Activated CD4-positive, alpha-beta T cell treated with anti-CD3 and anti-CD28 coated beads for 24 hours (primary cell): ENCODE measurements at places on chromosomes 2 and 18.

DNA sequence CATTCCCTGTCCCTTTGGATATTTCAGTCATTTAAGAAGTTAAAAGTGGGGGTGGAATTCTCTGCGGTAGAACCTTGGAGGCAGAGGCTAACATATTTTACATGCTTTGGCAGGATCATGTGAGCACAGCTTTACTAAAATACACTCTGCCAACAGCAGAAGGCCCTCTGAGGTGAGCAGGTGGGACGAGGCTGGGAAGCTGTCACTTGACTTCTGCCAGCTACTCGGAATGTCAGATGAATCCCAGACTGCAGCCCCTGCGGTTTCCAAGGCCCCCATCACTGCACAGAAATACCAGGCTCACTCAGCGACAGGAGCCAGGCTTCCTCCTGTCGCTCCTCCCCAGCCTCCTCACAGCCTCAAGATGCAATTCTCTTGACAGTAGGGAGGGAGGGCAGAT, 220.9 kb upstream of the REV1 start:
- DNase-seq = no peak

GRCh38 chr2:98702858-98703620, 27.9 kb downstream of the MGAT4A start:
- no peak for DNase-seq

DNA sequence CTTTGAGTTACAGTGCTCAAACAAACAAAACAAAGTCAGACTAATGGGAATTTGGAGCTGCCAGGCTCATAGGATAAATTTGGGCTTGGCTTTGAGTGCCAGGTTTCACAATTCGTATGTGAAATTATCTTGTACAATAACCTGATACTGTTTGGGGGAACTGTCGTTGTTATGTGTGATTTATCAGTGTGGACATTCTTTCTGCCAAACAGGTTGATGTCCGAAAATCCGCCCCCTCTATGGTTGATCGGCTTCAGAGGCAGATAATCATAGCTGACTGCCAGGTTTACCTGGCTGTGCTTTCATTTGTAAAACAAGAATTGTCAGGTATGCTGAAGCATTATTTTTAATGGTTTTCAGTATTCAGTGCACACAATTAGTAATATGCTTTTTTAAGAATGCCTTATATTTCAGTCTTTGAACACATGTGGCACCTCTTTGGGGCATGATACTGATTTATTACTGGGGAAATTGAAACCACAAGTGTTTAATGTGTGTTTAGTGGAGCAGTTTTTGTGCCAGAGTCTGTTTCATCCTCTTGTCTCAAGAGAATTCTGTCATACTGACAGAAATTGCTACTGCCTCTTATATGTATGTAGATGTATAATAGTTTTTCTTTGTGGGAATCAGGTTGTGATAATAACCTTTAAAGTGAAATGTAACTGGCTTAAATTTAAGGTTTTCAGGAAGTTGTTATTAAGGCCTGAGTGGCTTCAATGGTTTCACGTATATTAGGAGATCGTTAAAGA, 54.6 kb downstream of the TTC39C start:
- no peak for DNase-seq

- DNase-seq = no peak
Measured at GRCh38 chr2:40240070-40240469, 211.8 kb downstream of the SLC8A1 start.

DNA sequence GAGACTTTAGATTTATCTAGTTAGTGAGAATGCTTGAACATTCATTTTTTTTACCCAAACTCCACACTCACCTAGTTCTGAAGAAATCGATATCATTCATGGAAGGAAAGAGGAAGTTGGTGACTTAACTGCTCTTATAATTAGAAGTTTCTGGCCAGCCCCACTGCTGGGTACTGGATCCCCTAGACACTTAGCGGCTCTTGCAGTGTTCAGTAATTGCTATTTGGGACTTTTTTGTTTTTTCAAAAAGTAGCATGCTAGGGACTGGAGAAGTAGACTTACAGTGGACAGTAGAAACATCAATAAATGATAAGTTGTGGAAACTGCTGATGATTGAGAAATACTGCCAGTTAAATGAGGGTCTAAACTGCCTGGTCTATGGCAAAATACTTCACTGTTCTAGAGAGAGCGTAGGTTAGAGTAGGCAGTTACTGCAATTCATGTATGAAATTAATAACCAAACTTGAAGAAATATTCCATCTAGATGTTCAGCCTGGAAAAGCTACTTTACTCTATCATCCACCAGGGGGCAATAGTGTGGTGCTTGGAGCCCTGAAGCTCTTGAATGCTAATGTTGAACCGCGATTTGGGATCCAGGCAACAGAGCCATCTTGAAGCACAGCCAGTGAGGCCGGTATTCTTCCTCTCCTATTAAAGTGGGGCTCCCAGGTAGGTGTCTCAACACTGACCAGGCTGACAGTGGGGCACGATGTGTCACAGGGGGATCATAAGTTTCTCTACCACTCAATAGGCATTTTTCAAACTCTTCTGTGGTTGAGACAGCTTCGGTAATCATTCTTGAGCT, 146.1 kb upstream of the SESTD1 start:
- DNase-seq = no peak

GRCh38 chr18:21559195-21559594, 41.3 kb downstream of the ESCO1 start:
- no peak for DNase-seq

DNA sequence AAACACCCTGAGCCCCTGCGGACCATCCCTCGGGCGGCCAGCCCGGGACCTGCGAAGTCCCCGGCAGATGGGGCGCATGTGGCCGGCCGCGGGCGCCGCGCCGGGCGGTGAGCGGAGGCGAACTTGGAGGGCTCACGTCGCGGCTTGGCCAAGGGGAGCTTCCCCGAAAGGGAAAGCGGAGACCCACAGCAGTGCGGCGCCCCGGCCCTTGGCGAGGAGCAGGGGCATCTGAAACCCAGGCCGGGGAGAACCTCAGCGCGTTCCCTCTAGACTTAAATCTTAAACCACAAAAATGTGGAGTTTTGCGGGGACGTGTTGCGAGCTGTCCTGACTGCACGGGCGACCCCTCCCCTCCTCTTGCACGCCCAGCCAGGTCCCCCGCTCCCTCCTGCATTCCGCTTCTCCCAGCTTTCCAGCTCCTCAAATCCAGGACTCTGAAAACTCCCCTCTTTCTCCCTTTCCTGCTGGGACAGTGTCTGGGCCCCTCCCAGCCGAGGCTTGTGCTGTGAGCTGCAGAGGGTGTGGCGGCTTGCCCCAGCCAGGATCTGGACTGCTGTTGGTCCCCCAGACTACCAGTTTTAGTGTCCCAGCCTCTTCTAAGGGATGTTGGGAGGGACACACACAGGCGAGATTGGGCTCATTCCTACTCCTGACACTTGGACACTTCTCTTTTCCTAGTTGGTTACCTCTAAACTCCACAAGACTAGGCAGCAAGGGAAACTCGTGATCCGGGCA, 1.3 kb downstream of the FMNL2 start:
- DNase-seq = no peak

- no peak for DNase-seq
Measured at GRCh38 chr2:38116762-38117161, 40.8 kb upstream of the CYP1B1 start.

DNA sequence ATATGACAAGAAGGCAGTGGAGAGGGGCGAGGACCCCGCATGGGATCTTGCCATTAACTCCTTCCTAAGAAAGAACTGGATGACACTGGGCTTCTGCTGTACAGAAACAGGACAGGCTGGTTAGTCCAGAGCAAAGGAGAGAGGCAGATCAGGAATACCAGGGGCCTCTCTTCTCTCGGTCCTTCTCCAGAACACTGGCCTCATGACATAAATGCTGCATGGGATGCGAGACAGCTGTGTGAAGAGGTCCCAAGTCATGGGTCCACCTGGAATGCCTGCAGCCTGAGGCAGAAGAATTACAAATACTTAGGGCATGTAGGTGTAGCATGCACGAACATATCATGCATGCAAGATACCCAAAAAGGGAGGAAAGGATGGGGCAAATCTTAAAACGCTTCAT, 9.1 kb downstream of the MBOAT2 start:
- no peak for DNase-seq

- DNase-seq = peak; percentile 0
Measured at GRCh38 chr2:39665811-39666490, at the start of gene TMEM178A. Gene TMEM178A, plus strand, starts transcription at chr2:39665917. Its CDS starts 58 bp downstream, at chr2:39665975.

DNA sequence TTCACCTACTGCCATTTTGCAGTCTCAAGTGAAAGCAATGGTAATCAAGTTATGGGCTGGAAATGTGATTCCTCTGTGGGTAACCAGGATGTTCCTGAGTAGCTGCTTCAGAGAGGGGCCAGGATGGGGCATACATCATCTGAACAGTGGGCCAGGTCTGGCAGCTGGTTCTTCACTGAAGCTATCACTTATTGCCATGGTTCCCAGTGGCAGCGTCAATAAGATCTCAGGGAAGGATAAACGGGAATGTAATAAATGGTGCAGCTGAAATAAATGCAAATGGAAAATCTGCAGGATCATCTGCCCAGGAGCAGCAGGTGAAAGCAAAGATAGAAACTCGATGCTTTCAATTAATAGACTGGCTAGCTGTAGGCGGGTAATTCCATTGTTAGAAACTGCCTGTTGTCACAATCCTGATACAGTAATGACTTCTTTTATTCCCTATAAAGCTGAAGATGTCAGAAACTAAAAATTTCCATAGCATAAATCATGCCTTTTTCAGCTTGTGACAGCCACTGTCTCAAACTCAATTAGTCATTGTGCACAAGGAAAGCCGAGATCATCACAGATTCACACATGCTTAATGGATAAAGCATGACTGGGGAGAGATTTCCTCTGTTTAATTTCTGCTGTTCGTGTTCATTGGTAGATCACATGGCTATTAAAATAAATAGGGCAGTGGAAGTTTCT, 56.2 kb upstream of the CCDC85A start:
- no peak for DNase-seq

DNA sequence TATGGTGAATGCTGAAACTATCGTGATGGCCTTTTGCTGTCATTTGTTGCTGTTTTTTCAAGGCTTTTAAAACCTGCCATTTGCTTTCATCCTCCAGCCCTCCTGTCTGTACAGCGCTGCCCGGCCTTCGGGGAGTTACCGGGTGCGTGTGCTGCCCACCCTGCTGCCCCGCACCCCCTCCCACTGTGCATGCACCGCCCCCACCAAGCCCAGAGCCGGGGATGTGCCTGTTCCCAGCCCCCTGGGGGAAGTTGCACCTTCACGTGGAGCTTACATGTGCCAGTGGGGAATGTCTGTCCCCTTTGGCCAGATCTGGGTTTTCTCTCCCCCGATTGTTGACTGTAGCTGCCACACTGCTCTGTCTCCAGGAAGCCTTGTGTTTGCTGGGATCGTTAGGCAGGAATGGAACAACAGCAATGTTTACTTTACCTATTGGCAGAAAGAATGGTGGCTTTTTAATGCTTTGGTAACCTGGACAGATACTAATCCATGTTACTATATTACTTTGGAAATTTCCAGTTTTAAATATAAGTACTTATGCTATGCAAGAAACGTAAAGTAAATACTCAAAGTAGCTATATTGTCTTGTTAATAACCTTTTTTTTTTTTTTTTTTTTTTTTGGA, 64.8 kb upstream of the RBM44 start:
- DNase-seq = no peak

GRCh38 chr2:205700331-205701132, 18.2 kb downstream of the NRP2 start:
- no peak for DNase-seq

GRCh38 chr2:175180701-175181103, 808 bp downstream of the ATP5MC3 start:
- peak; percentile 41 for DNase-seq

- DNase-seq = no peak
Measured at GRCh38 chr2:95328358-95329125, 31.4 kb downstream of the KCNIP3 start.

- no peak for DNase-seq
Measured at GRCh38 chr2:47721296-47721695, 61.6 kb upstream of the MSH6 start.

DNA sequence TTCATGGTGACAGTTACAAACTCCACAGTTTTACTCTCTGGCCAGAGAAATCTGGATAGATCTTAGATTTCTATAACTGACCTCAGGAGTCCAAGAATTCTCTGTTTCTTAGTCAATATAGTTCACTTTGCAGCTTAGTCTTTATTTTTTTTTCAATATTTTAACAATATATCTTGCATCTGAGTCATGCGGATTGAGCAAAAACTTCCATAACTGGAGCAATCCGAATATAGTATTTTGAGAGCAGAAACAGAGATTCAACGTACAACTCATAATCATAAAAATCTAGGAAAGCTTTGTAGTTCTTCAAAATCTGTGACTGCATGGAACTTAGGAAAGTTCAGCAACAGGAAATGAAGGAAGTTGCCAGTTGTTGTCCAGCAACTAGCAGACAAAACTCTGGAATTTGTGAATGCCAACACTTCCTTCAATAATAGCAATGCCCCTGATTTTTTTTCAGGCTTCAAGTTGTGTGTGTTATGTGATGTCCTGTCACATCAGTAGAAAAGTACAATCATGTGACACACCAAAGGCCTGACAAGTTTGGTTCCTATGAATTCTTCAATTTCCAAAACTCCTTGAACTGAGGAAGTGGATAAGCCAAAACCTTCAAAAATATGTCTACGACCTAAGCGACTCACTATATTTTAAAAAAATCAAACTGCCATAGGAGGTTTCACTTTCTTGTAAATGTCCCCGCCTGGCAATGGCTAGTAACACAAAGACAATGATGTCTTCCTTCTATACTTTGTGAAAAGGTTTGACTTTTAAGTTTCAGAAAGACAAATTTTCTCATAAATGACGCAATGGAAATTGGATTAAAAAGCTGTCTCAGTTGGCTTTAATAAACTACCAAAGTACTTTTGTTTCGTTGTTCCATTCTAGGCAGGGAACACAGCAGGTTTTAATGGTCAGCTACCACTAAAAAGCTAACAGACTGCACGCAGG, 510.6 kb downstream of the ERBB4 start:
- DNase-seq = no peak

DNA sequence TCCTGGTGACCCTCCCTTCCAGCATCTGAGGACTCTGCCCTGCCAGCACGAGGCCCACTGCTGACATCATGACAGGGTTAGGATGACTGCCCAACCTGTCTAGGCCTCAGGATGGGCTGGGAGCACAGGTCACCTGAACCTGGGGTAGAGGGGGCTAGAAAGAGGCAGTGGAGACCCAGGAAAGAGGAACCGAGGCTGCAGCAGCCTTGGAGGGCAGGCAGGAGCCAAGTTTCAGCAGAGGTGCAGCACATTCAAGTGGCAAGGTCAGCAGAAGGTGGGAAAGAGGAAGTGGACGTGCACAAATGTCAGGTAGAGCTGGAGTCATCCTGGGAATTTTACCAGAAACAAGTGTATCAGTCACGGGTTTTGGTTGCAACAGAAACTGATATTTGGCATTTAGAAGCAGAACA, 13.6 kb upstream of the RAB10 start:
- DNase-seq = no peak

GRCh38 chr2:198604599-198604998, 800.2 kb downstream of the PLCL1 start:
- no peak for DNase-seq

DNA sequence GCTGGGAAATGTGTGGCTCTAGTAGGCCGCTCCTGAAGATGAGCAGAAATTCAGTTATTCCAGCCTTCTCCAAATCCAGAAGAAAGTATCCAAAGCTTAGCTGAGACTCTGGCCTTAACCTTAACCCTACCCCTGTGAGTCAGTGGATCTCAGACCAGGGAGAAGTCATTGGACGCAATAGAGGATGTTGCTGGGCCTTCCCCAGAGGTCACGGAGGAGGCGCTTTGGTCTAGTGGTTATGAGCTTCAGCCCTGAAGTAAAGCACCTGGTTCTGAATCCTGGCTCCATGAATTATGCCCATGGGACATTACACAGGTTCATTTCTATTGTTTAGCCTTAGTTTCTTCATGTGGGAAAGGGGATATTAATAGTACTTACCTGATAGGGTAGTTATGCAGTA, 24.0 kb downstream of the PKDCC start:
- DNase-seq = no peak

- DNase-seq = no peak
Measured at GRCh38 chr2:105127289-105127915, 89.5 kb downstream of the MRPS9 start.

- no peak for DNase-seq
Measured at GRCh38 chr18:715626-716025, 3.2 kb upstream of the ENOSF1 start.
